ENCODE measurements at places on chromosomes 1 and 21. TPM values are rescaled to one million over a fixed set of nuclear protein-coding genes. Genes with fewer than 3 reads are reported as not detected.

The DMBX1 gene
- not detected for total RNA-seq

The FCMR gene
- 393 TPM for total RNA-seq

The PLA2G2A gene
- total RNA-seq: not detected

The APOBEC4 gene
- total RNA-seq: not detected

The OR2W3 gene
- total RNA-seq: not detected

Measured in CD4-positive, CD25-positive, alpha-beta regulatory T cell (primary cell).